ENCODE measurements at places on chromosomes 2 and 18.

- no peak for DNase-seq
Measured at GRCh38 chr2:128286011-128286721, 32.5 kb downstream of the HS6ST1 start.

DNA sequence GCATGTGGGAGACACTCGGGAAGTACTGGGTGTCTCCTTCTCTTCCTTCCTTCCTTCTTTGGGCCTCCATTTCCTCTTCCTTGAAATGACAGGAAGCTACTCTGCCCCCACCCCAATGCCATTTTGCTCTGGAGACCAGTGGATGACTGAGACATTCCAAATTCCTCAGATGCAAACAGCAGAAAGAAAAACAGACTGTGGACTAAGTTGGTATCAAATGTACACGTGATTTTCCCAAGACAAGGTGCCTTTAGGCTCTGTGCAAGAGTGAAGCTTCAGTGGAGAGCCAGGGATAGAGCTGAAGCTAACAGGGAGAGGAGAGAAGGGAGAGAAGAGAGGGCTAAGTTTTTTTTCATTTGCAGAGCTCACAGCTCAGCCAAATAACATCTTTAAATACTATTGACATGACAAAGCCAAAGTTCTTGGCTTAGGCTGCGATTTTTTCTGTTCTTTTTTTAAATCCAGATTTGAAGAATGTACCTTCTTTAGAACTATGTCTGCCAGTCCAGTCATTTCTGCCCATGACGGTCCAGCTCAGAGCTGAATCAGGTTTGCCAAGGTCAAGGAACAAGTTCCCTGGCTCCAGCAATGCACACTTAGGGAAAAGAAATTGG, 84.5 kb upstream of the LCLAT1 start:
- no peak for DNase-seq

DNA sequence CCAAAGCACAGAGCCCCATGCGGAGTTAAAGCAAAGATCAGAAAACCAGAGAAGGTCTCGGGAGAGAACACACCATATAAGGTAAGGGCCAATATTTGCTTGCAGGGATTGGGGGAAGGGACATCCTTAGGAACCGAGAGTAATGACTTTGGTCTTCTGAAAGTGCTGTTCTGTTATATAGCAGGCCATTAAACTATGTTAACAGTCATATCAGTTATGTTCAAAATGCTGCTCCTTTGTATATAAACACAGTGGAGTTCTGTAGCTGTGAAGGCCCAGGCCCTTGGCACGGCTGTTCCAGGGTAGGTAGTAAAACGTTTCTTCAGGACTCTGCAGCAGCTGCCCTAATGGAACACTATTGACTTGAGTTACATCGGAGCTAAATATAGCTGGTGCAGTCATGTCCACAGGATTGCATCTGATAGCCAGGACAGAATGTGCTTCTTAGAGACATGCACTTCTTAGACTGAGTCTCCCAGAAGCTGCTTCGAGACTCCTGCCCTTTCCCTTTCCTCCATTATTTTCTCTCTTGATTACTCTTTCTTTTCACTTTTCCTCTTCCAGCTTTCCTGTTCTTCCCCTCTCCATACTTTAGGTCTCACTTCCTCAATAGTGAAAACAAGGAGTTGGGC, 122.4 kb downstream of the SETBP1 start:
- DNase-seq = peak; percentile 38

DNA sequence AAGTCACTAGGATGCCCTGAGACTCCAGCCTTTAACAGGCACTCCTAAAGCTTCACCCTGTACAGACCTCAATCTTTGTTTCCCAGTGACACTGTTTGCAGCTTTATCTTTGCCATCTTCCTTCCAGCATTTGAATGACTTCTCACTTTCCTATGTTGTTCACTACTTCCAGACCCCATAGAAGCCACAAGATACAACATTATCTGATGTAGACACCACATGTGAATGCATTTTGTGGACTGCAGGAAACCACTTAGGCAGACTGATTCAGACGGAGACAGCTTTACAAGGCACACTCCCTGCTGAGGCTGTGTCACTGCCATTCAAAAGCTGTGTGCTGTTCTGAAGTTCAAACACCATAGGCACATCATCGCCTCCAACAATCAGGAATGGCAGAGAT, 67.3 kb upstream of the SPATS2L start:
- no peak for DNase-seq

DNA sequence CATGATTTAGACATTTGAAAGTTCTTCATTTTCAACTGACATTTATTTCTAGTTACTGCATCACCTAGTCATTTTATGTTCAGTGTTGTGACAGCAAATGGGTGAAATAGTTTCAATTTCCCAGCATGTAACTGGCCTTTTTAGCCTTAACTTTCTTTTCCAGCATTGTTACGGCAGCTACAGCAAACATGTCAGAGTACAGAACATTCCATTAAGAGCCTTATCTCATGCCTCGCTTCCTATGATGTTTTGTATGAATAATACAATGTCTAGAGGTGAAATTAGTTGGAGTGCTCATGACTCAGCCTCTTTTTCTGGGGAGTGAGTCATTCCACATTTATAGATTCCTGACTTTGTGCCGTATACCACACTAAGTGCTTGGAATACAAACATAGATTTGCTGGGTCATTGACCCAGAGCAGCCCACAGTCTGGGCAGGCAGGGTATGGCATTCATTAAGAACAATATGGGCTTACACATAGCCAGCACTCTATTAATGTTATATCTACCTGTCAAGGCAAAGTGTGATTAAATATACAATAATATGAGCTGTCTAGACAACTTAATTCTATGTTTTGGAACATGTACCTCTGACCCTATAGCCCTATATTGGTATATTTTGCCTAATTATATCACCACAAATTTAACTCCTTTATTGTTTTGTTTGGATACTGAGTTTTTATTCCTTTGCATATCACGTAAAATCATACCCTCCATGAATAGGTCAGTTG, 72.2 kb downstream of the MAP2 start:
- DNase-seq = peak; percentile 54

DNA sequence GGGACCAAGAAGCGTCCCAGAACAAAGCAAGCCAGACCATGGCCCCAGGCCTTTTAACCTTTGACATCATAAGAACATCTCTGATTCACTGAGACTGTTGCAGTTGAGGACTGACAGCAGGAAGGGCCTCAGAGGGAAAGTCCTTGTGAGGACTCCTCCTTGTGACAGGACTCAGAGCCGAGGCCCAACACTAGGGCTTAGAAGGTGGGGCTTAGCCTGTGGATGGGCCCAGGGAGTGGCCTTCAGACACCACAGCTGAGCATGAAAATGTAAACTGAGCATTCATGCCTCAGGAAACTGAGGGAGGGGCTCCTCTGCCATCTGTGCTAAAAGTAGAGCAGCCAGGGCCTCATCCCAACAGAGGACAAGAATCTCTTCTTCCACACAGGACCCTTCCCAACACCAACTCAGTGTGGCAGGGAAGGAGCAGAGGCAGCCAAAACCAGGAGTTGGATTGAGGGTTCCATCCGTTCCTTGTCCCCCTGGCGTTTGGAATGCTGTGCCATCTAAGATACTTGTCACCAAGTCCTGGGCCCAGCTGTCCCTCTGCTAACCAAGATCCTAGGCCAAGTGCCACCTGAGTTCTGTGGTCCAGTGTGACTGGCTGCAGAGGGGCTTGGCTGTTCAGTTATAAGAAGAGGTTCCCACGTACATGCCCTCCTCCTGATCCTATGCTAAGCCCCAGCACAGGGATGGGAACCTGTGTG, 37.5 kb upstream of the CAB39 start:
- no peak for DNase-seq

DNA sequence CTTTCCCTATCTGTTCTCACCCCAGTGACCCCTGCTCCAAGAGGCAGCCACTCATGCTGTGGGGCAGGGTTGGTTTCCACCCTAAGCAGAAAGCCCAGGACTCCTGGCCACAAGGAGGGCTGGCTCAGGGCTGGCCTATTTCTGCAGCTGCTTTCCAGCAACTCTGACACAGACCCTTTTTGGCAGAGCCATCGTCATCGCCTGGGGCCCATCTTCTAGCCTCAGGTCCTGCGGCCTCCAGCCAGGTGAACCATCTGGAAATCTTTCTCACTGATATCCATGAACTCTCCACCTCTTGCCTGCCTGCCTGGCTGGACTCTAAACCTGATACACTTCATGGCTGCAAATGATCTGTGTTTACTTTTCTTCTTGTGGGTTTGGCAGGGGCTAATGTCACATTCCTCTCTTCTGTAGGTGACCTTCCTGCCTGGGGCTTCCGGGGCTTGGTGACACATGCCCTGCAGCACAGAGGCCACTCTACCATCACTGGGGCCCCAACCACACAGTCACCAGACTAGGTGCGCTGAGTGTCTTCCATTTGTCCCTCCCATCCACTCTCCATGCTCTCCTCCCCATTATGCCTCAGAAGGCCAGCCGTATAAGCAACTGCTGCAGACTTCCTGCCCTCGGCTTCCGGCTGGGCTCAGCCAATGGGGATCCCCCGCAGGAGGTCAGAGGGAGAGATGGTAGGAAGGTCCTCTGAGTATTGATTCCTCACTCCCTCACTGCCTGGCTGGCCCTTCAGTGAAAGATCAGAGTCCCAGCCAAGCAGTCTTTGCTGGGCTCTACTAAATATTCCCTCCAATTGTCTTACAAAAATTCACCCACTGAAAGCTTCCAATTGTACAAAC, 9.7 kb upstream of the COPS8 start:
- peak; percentile 39 for DNase-seq

GRCh38 chr18:9708434-9709303, 568 bp downstream of the RAB31 start:
- no peak for DNase-seq

- no peak for DNase-seq
Measured at GRCh38 chr18:48804856-48805610, 145.7 kb downstream of the SMAD7 start.

DNA sequence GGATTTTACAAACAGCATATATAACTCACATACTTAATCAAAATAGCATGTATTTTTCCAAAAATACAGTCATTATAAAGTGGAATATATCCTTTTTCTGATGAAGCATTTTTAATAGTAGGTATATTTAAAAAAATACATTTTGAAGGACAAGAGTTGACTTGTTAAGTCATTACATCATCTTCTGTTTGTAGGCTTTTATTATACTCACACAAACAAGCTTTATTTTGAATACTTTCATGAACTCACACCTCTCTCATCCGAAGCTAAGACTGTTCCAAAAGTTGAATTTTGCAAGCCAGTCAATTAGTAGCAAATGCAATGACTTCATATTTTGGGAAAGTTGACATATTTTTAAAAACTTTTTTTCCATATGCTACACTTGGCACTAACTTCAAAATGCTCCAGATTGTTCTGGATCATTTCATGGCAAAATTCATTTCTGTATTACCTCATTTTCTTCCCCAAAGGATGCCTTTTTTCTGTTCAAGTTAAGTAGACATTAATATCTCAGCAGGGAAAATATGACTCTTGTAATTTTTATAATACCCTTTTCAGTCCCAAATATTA, 68.5 kb upstream of the WDR75 start:
- no peak for DNase-seq

DNA sequence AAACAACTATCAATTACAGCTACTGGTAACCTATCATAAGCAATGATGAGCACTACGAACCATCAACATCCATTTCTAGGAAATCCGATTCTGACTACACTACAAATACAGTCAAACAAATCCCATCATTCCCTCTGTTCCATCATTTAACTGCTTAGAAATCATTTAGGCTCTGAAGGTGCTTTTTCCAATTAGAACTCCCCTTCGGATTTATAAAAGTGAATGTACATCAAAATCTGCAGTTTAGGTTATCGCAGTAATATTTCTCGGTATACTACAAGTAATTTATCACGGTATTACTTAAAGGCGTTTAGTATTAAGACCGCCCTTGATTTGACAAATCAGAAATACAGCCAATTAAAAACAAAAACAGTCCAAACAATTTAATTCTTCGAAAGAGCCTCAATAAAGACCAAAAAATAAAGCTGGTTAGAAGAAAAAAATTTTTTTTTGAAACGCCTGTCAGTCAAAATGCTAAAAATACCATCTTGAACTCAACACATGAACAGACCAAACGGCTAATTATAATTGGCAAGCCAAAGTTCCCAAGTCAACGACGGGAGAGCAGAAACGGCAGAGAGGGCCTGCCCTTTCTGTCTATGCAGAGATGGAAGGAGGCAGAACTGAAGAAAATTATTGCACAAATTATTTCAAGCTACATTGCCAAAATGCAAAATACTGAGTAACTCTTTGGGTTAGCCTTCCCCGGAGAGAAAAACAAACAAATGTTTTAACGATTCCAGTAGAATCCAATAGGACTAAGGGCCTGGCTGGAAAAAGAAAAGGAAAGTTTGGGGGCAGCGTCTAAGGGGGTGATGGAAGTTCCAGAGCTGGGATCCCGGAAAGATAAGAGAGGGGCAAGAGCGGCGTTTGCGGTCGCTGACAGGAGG, 1.2 kb downstream of the VPS54 start:
- peak; percentile 21 for DNase-seq

GRCh38 chr18:5574843-5575242, 31.0 kb upstream of the EPB41L3 start:
- DNase-seq = no peak

DNA sequence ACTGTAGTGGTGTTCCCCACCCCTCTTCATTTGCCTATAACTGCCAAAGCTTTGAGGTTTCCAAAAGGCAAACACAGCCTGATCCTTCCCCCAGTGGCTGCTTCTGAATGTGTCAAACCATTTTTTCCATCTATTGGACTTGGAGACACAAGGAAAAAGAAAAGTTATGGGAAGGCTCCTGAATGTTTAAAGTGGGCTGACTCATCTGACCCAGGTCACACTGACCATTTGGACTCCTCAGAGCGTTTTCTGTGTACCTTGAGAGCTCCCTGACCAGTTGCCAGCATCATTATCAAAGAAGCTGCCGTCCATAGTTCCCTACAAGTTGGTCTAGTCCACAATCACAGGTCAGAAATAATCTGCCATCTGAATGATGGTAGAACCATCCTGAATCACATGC, 123.4 kb upstream of the COL3A1 start:
- DNase-seq = no peak

DNA sequence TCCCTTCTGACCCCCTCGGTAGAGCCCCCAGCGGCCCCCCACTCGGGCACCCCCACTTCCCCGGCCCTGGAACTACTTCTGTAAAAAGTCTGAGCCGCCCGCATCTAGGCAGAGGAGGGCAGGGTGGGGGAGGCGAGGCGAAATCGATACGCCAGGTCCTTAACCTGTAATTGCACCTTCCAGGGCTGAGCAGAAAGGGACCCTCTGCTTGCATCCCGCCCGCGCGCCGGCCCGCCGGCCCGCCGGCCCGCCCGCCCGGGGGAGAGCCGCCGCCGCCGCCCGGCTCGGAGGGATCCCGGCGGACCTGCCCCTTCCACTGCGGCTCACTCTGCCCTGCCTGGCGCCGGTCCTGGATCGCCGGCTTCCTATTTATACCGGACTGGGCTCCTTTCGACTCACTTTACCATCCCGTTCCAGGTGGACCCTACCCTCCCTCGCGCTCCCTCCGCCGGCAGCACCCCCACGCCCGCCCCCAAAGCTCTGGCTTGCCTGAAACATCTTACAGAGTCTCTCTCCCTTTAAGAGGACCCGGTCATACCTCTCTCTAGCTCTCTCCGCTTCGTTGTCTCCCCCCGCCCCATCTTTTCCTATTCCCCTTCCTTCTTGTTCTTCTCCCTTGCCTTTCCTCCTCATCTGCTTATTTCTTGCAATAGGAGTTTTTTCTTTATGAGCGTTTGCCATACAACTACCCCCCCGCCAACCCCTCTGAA, 797 bp downstream of the KLHL14 start:
- DNase-seq = no peak

GRCh38 chr2:102768253-102768652, 6.4 kb downstream of the TMEM182 start:
- DNase-seq = no peak

Data from NCI-H2029 treated with DMSO at 0.1 percent for 48 hours (cell line).